CD4-positive, alpha-beta T cell treated with Interferon alpha-2 for 1 hour (primary cell): ENCODE measurements at places on chromosomes 5 and 9.

GRCh38 chr5:54463713-54464112, 8.2 kb downstream of the HSPB3 start:
- no peak for DNase-seq

DNA sequence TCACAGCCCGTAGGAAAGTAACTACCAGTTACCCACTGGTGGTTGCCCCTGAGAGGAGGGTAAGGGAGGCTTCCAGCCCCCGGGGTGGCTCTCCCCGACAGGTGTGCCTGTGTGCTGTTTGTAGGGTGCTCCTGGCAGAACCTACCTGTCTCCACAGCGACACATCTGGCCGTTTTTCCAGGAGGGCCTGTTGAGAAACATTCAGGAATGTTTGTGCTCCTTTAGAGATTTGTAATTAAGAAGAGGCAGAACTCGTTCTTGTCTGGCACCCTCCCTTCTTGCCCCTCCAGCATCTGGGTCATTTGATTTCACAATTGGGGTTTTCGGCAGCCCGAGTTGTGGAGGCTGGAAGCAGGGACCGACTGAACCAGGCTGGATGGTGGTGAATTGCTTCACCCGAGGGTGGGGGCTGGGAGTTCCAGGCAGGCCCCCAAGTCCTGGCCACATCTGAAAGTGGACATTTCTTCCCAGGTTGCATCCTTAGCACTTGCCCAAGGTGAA, 74.2 kb downstream of the WWC1 start:
- no peak for DNase-seq

GRCh38 chr5:61816585-61817450, 484.8 kb downstream of the ZSWIM6 start:
- DNase-seq: no peak

- no peak for DNase-seq
Measured at GRCh38 chr9:37083654-37084053, 36.7 kb upstream of the ZCCHC7 start.

GRCh38 chr5:59299006-59299405, 594.5 kb downstream of the PDE4D start:
- DNase-seq: no peak

DNA sequence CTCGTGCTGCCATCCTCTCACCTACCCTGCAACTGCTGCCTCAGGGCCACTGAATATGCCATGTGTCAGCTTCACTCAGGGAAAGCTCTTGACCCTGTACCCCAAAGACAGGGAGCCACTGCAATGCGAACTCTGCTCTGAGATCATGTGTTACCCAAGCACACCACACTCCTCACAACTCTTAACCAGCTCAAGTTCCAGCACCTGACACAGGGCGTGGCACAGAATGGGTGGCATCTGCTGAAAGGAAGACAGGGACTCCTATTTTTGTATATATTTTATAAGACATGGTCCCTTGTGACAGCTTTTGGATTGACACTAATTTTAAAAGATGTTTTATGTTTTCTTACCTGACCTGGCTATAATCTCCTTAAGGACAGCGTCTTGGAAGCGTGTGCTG, 10.7 kb downstream of the PHYKPL start:
- DNase-seq: no peak

DNA sequence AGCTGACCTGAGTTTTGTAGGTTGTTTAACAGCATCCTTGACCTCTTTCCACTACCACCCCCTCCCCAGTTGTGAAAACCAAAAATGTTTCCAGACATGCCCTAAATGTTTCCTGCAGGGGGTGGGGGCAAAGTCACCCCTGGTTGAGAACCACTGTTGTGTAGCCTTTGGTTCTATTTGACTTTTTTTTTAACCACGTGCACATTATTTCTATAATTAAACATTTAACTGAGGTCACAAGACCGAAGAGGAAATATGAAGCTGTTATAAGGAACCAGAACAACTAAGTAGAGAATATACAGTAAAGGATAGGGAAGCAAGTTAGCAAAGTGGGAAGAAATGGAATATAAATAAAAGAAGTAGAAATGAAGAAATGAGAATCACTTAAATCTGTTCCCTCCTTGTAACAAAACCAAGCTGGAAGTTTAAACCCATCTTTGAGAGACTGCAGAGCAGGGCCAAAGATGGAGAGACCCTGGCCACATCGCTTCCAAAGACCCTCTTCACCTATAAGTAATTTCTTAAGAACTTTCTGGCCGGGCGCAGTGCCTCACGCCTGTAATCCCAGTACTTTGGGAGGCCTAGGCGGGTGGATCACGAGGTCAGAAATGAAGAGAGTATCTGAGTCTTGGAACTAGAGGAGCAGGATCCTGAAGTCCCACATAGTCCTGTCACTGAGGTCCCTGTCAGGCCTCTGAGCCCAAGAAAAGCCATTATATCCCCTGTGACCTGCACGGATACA, 14.4 kb downstream of the SIT1 start:
- no peak for DNase-seq

- peak; percentile 55 for DNase-seq
Measured at GRCh38 chr9:15357050-15357653, 50.1 kb upstream of the TTC39B start.

DNA sequence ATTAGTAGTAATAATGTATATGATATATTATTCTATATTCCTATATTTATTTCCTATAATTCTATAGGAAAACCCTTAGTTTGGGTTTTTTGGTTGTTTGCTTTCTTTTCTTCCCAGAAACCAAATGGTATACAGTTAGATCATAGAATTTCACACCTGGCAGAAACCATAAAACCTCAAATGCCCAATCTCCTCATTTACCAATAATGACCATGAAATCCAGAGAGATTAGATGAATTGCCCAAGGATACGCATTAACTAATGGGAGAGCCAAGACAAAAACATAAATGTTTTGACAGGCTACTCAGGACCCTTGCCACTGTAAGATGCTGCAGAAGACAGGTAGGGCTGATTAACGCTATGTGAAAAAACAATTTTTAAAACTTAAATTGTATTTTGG, 158.7 kb upstream of the FST start:
- DNase-seq: no peak

- no peak for DNase-seq
Measured at GRCh38 chr5:62268234-62268633, 37.8 kb upstream of the KIF2A start.

- DNase-seq: no peak
Measured at GRCh38 chr5:147044572-147045273, 166.2 kb upstream of the PPP2R2B start.

DNA sequence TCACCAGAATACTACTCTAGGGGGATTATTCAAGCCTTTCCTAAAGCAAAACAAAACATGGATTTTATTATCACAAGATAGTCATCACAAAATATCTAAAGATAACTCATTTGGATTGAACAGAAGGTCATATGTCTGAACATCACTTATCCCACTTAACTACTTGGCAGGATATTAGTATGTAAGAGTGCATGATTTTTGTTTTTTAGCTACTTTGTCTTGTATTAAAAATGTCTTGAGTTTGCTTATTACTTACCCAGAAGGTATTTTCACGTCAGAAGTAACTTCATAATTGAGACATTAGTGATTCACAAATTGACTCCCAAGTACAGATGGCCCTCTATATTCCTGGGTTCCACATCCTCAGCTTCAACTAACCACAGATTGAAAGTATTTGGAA, 113.8 kb downstream of the TLE4 start:
- no peak for DNase-seq

DNA sequence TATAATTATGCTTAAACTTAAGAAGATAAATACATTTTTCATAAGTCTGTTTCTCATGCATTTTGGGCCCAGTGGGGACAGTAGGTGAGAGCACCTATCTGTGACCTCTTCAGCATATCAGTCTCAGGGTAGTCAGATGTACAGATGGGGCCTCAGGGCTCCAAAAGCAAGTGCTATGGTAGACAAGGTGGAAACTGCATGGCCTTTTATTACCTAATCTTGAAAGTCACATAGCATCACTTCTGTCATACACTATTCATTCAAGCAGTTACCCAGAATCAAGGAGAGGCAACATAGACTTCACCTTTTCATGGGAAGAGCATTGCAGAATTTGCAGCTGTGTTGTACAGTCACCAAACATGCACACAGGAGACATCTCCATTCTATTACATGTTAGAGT, 94.8 kb downstream of the SV2C start:
- DNase-seq: no peak

DNA sequence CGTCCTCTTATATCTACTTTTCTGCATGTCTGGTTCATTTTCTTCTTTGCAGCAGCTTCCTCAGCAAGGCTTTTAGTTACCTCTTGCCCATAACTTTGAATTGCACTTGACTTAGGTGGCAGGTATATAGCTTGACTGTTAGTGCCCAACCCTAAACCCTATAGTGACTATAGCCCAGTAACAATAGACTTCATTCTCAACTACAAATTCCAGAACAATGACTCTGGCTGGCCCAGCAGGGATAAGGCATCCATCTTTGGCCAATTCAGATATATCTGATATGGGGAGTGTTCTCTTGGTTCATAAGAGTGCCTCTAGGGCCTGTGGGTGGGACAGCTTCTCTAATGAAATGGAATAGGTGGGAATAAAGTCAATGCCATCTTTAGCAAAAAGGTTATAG, 246.2 kb downstream of the DMRT2 start:
- no peak for DNase-seq

DNA sequence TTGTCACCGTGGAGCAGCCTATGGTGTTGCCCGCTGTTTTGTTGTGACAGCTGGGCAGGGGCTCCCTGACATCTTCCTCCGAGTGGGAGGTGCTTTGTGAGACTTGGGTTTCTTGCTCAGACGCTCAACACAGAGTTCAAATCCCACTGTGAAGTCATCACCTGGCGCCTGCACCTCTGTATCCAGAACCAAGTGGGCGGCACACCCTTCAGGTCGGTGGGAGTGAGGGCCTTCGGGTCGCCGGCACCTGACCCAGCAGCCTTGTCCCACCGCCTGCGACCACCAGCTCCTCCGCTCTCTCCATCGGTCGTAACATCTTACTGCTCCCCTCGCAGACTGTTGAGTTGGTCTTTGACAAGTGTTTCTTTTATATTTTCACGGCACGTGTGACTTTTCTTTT, 37.6 kb upstream of the EXOC3 start:
- no peak for DNase-seq

- DNase-seq: no peak
Measured at GRCh38 chr9:114061292-114061691, 16.8 kb downstream of the AMBP start.

GRCh38 chr9:23041466-23041865, 594.8 kb downstream of the DMRTA1 start:
- DNase-seq: no peak

DNA sequence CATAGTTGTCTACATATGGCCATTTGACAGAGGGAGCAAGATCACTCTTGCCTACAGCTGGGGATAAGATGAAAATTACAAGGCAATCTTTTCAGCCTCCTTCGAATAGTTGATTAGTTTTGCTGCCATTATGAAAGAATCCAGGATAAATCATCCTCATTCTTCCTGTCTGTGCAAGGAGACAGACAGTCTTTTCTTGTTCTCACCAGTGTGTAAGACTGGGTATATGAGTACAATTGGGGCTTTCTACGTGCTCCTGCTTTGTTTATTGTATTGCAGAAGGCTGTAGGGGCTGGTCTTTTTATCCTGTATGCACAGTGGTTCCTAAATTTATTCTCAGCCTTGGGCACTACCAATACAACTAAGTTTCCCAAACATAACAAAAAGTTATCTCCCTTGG, 76.8 kb downstream of the SPEF2 start:
- no peak for DNase-seq

DNA sequence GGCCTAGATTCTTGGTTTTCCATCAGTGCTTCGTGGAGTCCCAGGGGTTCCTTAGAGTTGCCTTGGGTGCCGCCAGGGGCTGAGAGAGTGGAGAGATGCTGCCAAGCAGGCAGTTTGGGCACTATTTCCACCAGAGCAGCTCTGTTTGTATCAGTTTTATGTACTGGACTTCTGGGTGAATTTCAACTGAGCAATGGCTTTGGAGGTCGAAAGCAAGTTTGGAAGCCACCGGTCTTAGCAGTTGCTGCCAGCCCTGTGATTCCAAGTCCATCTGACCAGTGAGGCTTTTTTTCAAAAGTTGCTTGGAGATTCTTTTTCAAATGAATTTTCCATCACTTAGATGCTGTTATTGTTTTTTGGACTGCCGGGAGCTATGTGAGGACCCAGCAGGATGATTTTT, 68.5 kb downstream of the ANGPTL2 start:
- no peak for DNase-seq

- DNase-seq: no peak
Measured at GRCh38 chr9:129595311-129595741, 25.6 kb downstream of the C9orf50 start.

GRCh38 chr9:110077925-110078324, 130.0 kb downstream of the C9orf152 start:
- DNase-seq: no peak

DNA sequence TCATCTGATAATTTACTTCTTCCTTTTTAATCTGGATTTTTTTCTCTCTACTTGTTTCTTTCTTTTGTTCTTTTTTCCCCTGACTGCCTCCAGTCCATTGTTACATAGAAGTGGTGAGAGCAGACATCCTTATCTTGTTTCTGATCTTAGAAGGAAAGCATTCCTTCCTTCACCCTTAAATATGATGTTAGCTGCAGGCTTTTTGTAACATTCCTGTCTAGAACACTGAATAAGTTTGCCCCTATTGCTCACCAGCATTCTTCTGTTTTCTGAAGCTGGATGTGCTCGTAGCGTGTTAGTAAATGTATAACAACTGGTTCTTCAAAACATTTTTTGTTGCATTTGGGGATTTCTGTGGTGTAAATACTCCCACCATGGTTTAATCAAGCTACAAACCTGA, 136.7 kb upstream of the NFIL3 start:
- no peak for DNase-seq
